ENCODE measurements at places on chromosomes 5 and 9.

DNA sequence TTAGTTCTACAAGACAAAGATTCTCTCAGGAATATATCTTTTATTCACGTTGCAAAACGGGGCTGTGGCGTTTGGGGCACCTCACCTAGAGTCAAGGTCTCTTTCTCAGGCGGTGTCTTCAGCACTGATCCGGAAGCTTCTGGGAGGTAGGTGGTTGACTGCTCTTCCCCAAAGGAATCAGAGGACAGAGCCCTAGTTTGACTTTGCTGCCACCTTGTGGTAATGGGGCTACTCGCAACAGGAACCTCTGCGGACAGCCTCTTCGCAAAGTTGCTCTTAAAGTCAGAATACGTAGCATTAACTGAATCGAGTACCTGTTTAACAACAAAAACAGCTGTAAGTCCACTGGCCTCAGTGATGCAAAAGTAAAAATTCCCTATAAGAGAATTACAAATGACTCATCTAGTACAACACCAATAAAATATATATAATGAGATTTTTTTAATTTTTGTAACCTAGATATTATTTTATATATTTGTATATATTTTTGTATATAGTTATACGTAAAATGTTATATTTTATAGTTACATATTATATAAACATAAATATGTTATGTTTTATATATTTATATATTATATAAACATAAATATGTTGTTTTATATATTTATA lies 13.3 kb upstream of the GPX8 start:
- DNase-seq, result peak; percentile 51

- no peak for DNase-seq
Observed at GRCh38 chr5:112594095-112594850, 143.4 kb upstream of the APC start.

DNA sequence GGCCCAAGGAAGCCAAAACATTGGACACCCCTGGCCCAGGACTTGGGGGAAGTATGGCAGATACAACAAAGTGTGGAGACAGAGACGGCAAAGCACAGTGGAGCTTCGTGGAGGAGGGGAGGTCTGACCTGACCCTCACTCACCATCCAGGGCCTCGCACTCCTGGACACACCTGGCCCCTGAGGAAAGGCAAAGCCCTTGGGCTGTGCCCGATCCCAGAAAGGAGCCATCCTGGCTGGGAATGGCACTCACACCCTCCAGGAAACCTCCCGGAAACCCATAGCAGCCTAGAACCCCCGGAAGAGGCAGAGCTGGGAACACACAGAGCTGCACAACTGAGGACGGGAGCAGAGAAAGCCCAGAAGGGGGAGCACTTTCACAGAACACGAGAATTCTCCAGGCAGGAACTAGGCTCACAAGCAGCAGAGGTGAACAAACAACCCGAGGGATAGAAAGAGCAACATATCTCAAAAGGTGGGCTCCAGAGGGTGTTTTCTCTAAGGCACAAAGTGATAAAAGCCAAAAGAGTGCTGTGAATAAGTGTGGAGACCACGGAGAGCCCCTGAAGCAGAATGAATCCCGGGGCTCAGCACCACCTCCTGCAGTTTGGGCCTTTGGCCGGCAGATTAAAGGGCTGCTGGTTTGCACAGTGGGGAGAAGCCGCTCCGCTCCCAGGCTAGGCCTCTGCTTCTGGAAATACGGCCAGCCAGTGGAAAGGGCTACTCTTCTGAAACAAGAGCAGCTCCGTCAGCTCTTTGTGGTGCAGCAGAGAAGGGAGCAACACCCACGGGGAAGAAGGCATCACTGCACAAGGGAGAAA lies 108.2 kb downstream of the UBE2R2 start:
- peak; percentile 64 for DNase-seq

- DNase-seq, result peak; percentile 81
Observed at GRCh38 chr9:137156567-137157375, 13.1 kb downstream of the LRRC26 start.

- peak; percentile 7 for DNase-seq
Observed at GRCh38 chr5:75716715-75717081, 539 bp downstream of the POC5 start.

DNA sequence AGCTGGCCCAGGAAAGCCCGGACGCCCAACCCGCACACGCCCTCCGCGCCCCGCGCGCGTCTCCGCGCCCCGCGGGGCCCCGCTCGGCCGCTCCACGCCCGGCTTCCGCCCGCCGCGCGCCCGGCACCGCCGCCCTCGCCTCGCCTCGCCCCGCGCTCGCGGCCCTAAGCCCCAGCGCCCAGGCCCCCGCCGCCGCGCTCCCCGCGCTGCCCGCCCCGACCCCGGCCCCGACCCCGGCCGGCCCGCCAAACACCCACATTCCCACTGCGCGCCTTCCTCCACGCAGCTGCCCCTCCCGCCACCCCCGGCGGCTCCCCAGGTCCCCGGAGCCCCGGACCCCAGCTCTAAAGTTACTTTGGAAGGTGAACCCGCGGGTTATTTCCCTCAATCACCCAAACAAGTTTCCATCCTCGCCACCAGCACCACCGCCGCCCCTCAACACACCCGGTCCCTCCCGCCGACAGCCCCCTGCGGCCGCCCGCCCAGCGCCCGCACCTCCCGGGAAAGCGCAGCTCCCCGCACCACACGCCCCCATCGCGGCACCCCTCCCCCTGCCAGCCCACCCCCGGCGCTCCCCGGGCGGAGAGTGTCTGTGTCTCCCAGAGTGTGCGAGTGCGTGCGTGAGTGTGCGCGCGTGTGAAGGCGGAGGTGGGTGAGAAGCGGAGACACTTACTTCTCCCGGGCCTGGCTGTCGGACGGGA lies 439 bp downstream of the SSBP2 start:
- peak; percentile 68 for DNase-seq

GRCh38 chr5:180670586-180671359 lies 21.4 kb upstream of the FLT4 start:
- DNase-seq, result no peak

DNA sequence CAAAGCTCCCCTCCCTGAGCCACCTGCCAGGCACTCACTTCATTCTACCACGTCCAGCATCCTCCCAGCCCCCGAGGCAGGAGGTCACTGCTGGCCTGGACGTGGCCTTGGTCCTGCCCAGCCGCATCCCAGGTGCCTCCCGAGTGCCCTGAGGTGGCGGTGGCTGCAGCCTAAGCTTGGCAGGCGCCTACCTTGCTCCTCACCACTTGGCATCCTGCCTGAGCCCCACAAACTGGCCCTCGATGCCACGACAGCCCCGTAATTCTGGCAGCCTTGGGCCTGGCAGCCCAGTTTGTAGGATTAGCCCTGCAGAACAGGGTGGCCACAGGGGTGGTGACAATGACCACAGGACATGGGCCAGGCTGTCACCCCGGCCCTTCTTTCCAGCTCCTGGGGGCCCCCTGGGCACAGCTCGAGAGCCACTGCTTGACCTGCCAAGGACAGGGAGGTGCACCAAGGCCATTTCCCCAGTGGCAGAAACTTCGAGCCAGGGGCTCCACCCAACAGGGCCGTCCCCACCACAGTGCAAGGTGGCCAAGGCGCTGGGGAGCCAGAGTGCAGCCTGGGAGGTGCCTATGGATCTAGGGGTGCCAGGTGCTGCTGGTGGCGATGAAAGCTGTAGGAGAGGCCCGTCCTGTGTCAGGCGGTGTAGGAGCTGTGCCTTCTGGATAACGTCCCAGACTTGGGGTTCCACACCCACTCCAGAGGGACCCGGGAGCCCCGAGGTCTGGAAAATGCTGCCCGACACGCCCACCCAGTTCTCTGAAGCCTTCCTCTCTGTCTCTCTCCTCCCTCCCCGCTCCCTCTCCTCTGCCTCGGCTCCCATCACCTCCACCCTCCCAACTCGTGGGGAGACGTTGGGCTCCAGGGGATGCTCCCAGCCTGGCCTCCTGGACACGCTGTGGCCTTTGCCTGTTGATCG lies 18.4 kb downstream of the NKD2 start:
- no peak for DNase-seq

- DNase-seq, result no peak
Observed at GRCh38 chr5:45643056-45643455, 53.1 kb downstream of the HCN1 start.

GRCh38 chr9:1916655-1917054 lies 98.5 kb upstream of the SMARCA2 start:
- DNase-seq, result no peak

DNA sequence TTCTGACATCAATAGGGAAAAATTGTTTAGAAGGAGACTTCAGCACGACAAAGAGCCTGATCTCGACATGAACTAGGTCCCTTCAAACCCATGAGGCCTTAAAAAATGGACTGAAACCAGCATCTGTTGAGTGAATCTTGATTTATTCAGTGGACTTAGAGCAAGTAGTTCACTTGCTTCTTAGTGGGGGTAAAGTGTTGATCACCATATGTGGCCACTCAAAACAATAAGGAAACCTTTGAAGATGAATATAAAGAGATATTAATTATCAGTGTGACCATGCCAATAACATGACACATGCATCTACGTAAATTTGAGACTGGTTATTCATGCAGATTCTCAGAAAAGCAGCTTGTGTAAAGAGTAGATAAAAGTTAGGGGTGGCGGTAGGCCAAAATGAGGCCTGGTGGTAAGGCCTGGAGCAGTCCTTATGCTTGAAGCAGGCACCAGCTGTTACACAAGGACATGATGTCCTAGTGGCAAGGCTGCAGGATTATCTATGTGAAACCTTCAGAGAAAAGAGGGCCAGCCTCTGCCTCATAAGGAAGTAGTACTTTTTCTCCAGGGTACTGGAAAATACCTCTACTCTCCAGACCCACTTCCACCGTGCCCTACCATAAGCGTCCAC lies 61.3 kb downstream of the S1PR3 start:
- DNase-seq, result no peak

DNA sequence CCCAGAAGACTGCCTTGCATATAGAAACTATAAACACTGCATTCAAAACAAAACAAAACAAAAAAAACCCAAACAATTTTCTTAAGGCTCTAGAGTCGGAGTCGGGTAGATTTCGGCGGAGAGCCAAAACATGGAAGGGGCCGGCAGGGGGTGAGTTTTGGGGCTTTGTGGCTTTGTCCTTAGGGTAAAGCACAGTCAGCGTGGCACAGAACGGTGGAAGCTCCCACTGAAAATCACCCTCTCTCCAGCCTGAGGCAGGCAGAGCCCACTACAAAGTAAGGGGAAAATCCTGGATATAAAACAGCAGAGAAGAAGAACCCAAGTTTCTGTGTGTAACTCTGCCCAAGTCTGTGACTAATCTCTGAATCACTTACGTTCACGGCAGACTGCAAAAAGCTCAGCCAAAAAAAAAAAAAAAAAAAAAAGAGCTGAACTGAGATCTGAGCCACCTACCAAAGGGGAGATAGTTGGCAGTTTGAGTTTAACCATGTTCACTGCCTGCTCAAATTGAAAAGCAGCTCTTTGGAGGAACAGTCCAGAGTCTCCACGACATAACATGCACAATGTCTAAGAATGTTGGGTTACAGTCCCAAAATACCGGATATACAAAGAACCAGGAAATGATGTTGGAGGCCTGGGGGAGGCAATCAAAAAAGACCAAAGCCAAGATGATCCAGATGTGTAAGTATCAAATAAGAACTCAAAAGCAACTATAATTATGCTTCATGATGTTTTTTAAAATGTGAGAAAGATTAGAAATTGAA lies 26.6 kb upstream of the OR2K2 start:
- DNase-seq, result no peak

GRCh38 chr5:150441813-150442698 lies 7.5 kb downstream of the RPS14 start:
- no peak for DNase-seq

GRCh38 chr5:155591273-155591672 lies 577.7 kb downstream of the KIF4B start:
- DNase-seq, result no peak

GRCh38 chr9:117511852-117512481 lies 97.1 kb upstream of the ASTN2 start:
- no peak for DNase-seq

GRCh38 chr5:135065306-135066265 lies 31.6 kb upstream of the PITX1 start:
- no peak for DNase-seq

- no peak for DNase-seq
Observed at GRCh38 chr5:180153099-180153498, 55.9 kb downstream of the RASGEF1C start.

GRCh38 chr5:78601559-78602314 lies 46.8 kb downstream of the LHFPL2 start:
- DNase-seq, result no peak

DNA sequence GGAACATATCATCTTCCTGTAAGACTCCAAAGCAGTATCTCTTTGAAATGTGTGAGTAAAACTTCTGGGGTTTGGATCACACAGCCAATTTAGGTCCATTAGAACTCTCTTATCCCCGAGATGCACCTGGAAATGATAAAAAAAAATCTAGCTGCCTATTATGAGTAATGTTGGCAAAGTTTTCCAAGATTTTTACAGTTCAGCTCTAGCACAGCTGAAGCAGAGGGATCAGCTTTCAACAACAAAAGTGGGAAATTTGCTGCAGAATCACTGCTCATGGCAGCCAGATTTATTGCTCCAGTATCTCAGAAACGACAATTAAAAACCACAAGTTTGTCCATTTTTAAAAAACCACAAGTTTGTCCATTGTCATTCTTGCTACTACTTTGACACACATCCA lies 292.2 kb downstream of the IRX2 start:
- no peak for DNase-seq

- peak; percentile 16 for DNase-seq
Observed at GRCh38 chr5:36875051-36875789, 1.3 kb upstream of the NIPBL start.

DNA sequence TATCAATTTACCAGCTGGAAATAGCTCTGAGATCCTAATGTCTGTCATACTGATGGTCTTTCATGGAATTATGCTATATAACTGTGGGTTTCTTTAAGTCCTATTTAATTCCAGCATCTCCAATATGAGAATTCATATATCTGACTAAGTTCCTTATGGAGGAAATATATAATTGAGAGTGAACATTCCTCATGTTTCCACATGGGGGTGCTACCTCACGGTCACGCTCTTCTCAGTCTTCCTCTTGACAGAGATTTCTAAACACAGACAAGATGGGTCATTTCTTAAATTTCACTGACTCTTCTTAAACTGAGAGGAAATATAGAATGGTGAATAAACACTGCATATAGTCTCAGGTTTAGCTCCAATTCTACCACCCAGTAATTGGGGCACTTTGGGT lies 212.1 kb downstream of the SLF1 start:
- DNase-seq, result peak; percentile 5

- no peak for DNase-seq
Observed at GRCh38 chr9:128723352-128723865, 518 bp downstream of the ZDHHC12 start.

- DNase-seq, result no peak
Observed at GRCh38 chr5:101675510-101676219, 620.4 kb downstream of the SLCO4C1 start.

- DNase-seq, result no peak
Observed at GRCh38 chr9:120592210-120592609, 12.2 kb upstream of the CDK5RAP2 start.

Measured in germinal center (tissue), 1 donor.